ENCODE measurements at places on chromosomes 7 and 10.

- DNase-seq = no peak
Observed at GRCh38 chr10:112810711-112811151, 139.3 kb upstream of the TCF7L2 start.

GRCh38 chr7:117538053-117538452 lies 58.2 kb downstream of the CFTR start:
- DNase-seq = no peak

- DNase-seq = no peak
Observed at GRCh38 chr10:60441515-60441914, 51.8 kb upstream of the ANK3 start.

DNA sequence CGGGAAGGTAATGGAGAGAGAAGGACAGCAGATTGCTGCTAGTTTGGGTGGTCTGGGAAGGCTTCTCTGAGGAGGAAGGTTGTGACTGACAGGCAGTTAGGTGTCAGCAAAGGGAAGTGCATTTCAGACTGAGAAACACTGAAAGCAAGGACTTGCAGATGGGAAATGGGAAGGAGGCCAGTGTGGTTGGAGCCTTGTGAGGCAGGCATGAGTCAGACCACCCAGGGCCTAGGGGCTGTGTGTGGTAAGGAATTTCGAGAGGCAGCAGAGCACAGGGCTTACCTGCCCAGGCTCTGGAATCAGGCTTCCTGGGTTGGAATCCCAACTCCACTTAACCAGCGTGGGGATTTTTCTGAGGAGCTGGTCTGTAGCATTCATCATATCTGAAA lies 53.5 kb downstream of the NRF1 start:
- peak; percentile 38 for DNase-seq

DNA sequence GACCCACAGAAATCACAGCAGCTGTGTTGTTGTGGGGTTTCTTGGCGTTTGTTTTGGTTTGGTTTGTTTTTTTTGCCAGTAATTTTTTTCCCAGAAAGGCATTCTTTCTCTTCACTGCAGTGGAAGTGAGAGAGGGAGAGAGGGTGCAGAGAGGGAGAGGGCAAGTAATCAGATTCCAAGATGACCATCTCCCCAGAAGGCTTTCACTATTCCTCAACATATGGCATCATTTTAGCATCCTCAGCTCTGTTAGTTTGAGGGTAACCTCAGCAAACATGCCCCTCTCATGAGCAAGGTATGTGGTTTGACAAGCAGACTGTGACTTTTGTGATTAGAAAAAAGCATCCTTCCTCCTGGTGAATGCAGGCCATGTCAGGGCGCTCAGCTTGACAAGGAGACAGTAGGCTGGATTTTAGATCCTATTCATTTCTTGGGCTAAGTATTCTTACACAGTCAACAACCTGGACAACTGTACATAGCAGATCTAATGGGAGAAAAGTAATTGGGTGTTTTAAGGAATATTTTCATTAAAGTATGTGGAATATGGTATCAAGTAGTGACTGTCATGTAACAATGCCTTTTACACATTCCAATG lies 86.3 kb upstream of the PIK3CG start:
- no peak for DNase-seq

- peak; percentile 77 for DNase-seq
Observed at GRCh38 chr10:71708301-71708703, 11.3 kb downstream of the C10orf105 start.

DNA sequence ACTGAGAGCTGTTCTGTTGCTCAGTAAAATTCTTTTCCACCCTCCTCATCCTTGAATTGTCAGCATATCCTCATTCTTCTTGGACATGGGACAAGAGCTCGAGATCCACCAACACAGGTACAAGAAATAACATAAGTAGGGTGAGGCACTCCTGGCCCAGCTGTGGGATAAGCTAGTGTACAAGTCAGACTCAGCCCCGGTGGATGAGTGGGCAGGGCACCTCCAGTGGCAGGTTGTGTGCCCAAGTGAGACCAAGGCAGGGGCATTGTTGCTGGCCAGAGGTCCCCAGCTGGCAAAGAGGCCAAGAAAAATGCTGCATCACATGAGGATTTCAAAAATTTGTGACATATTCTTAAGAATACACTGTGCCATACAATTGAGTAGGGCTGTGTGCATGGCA lies 402.0 kb upstream of the ZWINT start:
- no peak for DNase-seq

- DNase-seq = no peak
Observed at GRCh38 chr7:1404898-1405548, 54.2 kb downstream of the MICALL2 start.

- no peak for DNase-seq
Observed at GRCh38 chr10:12712293-12712983, 289.1 kb downstream of the CCDC3 start.

GRCh38 chr10:119663866-119664698 lies 12.9 kb downstream of the BAG3 start:
- no peak for DNase-seq

- DNase-seq = no peak
Observed at GRCh38 chr10:129727071-129727470, 237.0 kb downstream of the EBF3 start.

GRCh38 chr10:121260377-121260776 lies 337.9 kb downstream of the FGFR2 start:
- DNase-seq = no peak

DNA sequence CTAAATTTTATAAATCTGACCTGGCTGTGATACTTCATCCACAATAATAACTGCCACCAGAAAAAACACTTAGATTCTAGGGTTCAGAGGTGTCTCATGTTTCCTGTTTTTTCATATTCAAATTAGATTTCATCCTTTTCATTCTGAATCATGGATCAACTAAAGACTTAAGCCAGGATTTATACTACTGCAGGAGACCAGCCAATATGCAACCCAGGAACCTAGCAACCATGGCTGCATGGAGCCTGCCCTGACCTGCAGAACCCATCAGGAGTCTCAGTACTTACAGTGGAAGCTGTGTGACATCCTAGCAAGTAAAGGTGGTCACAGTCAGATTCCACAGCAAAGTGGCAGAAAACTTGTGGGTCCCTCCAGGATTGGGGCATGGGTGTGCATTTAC lies 40.5 kb upstream of the RNF148 start:
- no peak for DNase-seq

GRCh38 chr7:1885465-1886226 lies 215.6 kb downstream of the ELFN1 start:
- no peak for DNase-seq

- no peak for DNase-seq
Observed at GRCh38 chr7:50739744-50740435, 42.8 kb downstream of the GRB10 start.

DNA sequence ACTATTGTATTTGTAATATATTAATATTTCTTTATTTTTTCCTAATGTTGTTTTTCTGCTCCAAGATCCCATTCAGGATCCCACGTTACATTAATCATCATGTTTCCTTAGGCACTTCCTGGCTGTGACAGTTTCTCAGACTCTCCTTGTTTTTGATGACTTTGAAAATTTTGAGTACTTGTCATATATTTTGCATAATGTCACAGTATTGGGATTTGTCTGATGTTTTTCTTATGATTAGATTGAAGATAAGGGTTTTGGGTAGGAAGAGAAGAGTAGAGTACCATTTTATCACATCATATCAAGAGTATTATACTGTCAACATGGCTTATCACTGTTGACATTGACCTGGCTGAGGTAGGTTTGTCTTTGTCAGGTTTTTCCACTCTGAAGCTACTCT lies 146.3 kb upstream of the TPK1 start:
- no peak for DNase-seq

Data from femur (tissue), 1 donor.